Cardiac fibroblast (primary cell): ENCODE measurements at places on chromosomes 2 and 18.
A peak's percentile ranks its signal among the peaks of the same experiment; 100 is the strongest.

DNA sequence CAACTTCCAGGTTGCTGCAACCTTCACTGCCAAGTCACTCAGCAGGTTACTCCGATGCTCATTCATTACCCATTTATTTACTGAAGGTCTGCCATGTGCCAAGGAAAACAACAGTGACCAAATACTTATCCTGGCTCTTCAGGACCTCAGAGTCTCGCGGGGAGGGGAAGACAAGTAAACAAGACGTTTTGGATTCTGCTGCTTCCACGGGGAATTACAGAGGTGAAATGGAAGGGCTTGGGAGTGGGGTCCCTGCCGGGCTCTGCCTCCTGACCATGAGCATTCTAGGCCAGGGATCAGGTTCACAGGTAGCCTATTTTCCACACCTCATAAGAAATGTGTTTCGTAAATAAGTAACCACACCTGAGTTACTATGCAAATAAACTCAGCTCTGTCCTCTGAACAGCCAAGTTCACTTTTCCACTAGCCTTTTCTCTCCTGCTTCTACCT is 68.1 kb downstream of the CLHC1 start:
- no peak for DNase-seq

DNA sequence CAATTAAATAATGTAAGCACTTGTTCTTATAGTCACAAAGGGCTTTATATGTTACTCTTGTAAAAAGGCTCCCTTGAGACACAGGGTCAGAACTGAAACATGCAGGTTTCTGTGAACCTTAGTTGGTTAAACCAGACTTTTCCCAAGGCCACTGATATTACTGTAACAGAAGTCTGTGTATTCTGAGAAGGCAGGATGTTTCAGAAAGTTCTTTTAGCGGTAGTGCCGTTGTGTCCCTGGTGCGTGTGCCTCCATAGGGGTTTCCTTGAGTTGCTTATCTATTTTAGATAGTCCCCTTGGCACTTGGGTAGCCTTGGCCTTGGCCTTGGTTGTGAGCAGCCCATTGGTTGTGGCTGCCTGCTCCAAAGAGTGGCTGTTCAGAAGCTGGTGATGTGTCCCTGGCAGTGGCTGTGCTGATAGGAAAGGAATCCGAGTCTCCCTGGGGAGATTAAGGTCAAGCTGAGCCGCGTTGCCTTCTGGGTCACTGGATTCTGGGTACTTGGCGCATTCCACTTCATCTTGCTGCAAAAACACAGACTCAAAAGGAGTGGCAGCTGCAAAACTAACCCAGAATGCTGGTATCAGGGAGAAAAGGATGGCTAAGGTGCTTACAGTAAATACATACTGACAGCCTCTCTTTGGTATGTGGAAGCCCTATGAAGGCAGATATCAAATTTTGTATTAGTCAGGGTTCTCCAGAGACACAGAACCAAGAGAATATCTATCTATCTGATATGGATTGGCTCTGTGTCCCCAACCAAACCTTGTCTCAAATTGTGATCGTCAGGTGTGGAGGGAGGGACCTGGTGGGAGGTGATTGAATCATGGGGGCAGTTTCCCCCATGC is 69.7 kb downstream of the FHOD3 start:
- DNase-seq = peak; percentile 29

DNA sequence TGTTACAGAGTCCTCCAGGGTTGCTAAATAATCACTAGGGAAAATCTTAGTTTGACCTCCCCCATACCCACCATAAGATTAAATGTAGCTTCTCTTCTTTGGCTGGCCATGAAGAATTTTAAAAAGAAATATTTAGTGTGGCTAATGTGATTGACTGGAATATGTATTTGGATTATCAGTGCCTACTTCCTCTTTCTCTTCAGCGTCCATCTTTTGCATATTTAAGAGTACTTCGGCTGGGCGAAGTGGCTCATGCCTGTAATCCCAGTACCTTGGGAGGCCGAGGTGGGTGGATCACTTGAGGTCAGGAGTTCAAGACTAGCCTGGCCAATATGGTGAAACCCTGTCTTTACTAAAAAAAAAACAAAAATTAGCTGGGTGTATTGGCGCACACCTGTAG is 28.8 kb downstream of the ADAM23 start:
- DNase-seq = no peak

DNA sequence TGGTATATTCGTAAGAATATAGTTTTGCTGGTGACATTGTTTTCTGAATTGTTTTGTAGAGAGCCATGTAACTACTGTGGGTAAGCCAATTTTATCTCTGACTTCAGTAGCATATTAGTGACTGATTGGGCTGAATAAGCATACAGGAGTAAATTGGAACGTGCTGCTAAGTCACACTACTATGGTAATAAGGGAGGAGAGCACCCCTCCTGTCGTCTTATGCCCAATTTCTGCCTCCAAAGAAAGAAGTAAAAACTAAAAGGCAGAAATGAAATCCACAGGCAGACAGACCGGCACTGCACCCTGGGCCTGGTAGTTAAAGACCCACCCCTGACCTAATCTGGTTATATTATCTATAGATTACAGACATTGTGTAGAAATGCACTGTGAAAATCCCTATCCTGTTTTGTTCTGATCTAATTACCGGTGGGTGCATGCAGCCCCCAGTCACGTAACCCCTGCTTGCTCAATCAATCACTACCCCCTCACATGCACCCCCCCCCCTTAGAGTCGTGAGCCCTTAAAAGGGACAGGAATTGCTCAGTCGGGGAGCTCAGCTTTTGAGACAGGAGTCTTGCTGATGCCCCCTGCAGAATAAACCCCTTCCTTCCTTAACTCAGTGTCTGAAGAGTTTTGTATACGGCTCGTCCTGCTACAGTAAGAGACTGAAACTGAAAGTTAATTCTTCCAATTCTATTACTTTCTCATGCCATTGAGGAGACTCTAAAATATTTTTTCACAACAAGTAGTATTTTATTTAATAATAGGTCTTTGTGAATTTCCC is 167.0 kb downstream of the ZNF804A start:
- DNase-seq = no peak

DNA sequence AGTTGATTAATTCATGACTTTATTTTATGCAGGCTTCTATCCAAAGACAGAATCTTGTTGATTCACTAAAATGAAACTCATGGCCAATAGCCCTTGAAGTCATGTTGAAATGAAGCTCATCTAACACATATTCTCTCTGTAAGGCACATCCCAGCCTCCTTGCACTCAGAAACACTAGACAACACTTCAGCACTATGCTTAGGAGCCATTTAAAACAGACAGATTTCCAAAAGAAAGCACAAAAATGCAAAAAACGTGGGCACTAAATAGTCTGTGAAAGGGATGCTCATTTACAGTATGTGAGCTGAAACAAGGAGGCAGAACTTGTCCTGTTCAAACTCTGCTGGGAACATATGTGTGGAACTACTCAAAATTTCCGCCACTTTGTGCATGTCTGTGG is 124.4 kb downstream of the MYCN start:
- no peak for DNase-seq

DNA sequence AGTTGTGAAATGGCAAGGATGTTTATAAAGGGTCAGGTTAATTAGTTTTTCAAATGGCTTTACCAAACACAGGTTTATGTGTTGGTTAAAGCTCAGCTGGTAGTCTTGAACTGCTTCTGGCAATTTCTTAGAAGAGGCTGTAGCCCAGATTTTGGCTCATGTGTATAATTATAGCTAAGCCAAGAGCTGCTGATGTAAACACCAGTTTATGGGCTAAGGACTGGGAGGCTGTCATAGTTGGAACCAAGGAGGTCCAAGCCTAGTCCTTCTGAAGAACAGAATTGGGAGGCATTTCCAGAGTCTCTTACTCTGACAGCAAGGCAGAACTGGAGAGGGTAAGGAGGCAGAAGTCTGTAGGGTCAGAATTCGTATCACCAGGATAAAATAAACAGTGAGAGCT is 25.4 kb downstream of the UBE2E3 start:
- no peak for DNase-seq

GRCh38 chr2:164479460-164479859 is 141.8 kb downstream of the GRB14 start:
- DNase-seq = peak; percentile 60

- DNase-seq = no peak
Observed at GRCh38 chr2:236973343-236973980, 112.2 kb upstream of the COPS8 start.

GRCh38 chr2:18959952-18960717 is 370.8 kb upstream of the NT5C1B start:
- peak; percentile 93 for DNase-seq

GRCh38 chr2:105712981-105713596 is 31.6 kb upstream of the NCK2 start:
- peak; percentile 30 for DNase-seq

- DNase-seq = no peak
Observed at GRCh38 chr2:147096671-147097070, 748.2 kb upstream of the ACVR2A start.

DNA sequence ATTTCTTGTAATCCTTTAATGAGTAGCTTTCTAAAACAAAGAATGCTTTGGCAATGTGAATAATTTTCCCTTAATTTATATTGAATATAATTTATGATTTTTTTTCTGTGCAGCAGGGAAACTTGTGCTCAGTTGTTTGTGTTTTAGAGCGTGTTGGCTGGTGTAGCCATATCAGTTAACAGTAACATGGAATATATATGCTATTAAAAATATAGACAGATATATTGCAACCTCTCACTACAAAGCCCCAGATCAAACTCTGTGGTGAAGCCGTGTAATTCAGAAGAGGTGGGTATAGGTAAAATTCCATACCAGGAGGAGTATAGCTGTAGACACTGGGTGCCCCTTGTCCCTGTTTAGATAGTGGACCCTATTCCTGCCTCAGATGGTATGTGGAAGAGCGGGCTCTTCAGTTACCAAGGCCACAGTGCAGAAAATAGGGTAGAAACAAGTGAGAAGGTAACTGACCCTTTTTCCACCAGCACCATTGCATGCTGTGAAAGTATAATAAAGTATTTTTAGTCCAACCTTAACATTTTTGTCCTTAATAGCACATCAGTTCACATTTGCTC is 18.1 kb upstream of the RASGRP3 start:
- no peak for DNase-seq

GRCh38 chr18:23302851-23303527 is 150.1 kb upstream of the RIOK3 start:
- DNase-seq = peak; percentile 91

DNA sequence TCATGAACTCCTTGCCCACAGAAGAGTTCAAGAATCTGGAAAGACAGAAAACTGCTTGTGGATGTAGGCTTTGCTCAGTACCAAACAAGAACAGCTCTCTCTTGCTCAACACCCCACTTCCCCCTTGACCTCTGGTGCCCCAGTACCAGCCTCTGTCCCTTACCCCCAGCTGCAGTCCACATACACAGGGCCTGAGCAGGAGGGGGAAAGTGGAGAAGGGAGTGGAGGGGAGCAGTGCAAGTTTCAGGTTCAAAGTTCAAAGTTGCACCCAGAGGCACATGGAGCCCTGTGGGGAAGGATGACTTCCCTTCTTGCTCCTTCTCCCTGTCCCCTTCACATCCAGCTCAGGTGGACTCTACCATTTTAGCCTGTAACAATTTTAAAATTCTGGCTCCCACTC is 61.1 kb upstream of the LPIN2 start:
- no peak for DNase-seq
